ENCODE measurements at places on chromosomes 2 and 18.
A peak's percentile ranks its signal among the peaks of the same experiment; 100 is the strongest.

GRCh38 chr2:53403792-53404413 is 363.7 kb upstream of the CHAC2 start:
- peak; percentile 49 for DNase-seq

GRCh38 chr2:138359532-138359931 is 142.0 kb upstream of the SPOPL start:
- no peak for DNase-seq

DNA sequence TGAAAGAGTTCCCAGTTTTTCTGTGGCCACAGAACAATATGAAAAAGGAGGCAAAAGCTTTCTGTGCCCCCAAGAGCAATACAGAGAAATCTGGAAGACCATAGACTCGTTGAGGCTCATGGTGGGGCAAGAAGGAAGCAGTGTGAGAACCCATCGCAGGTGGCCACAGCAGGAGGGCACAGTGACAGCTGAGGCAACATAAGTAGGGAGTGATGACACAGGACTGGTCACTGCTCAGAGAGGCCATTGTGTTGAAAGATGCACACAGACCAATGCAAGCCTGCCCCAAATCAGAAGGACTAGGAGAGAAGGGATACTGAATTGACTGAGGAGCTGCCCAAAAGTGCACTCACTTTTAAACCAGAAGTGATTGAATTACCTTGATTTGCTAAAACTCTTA is 483.6 kb downstream of the EPHA4 start:
- no peak for DNase-seq

DNA sequence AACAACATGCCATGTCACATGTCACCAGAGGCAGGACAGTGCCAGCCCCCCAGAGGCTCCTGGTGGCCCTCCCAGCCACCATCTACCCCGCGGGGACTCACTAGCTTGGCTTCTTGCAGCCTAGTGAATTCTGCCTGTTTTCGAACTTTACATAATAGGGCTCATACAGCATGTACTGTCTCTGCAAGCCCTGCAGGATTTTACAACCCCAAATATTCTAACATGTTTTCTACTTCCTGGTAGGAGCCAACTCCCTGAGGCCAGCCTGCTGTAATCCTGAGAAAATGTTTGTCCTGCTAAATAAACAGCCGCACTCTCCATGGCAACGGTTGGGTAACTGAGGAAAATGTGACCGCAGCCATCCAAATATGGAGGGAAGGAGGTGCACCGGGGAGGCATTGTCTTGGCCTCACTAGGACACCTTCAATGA is 2.7 kb downstream of the PER2 start:
- peak; percentile 96 for DNase-seq

DNA sequence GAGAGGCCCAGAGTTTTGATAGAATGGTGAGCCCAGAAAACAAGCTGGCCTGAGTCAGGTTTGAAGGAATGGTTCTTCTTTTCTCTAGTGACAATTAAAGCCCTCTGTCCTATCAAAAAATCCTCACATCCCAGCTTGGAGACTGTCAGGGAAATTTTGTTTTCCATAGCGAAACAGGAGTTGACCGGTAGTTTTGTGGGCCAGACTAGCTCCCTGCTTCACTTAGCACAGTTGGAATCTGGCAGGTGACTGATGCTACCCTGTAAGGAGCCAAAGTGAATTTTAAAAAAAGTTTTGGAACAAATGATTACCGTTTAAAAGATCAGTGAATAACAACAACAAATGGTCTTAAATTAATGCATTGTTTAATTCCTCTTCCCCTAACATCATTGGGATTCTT is 6.7 kb downstream of the NAB1 start:
- no peak for DNase-seq

- no peak for DNase-seq
Observed at GRCh38 chr2:32003791-32004190, 7.0 kb downstream of the MEMO1 start.

GRCh38 chr18:72849671-72850070 is 18.1 kb downstream of the NETO1 start:
- DNase-seq = peak; percentile 37

DNA sequence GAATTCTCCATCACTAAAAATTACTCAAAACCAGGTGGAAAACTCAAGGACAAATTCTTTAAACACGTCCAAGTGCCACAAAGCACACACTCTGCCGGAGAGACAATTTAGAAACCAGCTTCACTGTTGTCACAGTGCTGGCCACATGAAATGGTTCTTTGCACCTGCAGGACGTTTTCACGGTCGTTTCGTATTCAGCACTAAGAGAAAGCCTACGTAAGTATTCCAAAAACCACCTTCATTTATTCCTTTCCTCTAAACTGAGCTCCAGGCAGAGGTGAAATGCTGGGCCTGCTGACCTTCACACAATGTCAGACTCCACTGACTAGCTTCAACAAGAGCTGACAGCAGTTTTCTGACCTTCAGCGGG is 680 bp downstream of the ATP5F1A start:
- no peak for DNase-seq

- DNase-seq = no peak
Observed at GRCh38 chr2:32671885-32672533, 44.2 kb downstream of the TTC27 start.

DNA sequence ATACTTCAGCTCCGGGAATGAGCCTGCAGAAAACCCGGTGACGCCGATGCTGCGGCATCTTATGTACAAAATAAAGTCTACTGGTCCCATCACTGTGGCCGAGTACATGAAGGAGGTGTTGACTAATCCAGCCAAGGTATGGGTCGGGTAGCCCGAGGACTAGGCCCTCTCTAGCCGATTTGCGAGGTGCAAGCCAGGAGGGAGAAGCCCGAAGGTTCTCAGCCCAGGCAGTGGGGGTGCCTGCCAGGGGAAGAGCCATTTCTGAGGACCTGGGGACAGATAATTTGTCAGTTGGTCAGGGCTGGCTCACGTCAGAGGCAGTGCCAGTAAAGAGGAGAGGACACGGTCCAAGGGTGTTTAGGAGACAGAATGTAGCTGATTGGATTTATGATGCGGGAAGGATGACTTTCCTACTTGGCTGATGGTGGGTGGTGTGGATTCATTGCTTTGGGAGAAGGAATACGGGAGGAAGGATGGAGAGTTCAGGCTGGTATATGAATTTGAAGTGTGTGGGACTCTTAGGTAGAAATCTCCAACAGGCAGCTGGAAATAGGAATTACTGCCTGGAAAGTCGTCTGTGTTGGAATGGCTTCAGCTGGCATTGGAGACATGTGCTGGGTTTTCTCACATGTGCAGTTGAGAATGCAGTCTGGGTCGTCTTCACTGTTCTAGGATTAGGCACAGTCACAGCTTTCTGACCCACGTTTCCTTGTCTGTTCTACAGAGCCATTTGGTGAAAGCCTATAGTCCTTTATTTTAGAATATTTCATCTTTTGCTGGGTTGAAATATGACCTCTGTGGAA is 874 bp downstream of the NDUFAF7 start:
- DNase-seq = peak; percentile 22

GRCh38 chr2:180604077-180604476 is 376.3 kb upstream of the UBE2E3 start:
- DNase-seq = no peak

DNA sequence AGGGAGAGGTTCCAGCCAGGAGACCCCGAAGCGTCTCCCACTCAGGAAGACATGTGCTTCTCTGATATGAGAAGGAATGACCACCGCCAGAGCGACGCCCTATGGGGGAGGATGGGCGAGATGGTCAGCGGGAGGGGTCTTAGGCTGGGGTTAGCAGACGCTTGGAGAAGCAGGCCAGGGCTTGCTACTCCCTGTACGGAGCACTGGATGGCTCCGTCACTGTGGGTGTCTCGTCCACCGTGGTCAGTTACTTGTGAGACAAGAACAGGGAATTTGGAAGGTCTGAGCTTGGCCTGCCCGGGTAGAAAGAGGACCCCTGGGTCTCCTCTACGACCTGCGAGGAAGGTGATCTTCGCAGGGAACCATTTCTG is 39.8 kb downstream of the TMEM18 start:
- no peak for DNase-seq

Data from astrocyte of the spinal cord (primary cell).